ENCODE measurements at places on chromosomes 2 and 18.

- DNase-seq: no peak
Measured at GRCh38 chr18:38421021-38421420, 855.4 kb upstream of the CELF4 start.

DNA sequence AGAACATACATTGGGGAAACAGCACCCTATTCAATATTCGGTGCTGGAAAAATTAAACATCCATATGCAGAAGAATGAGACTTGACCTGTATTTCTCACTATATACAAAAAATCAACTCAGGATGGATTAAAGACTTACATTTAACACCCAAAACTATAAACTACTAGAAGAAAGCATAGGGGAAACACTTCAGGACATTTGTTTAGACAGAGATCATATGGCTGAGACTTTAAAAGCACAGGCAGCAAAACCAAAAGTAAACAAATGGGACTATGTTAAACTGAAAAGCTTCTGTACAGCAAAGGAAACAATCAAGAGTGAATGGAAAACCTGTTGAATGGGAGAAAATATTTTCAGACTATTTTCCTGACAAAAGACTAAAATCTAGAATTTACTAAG is 1694.1 kb upstream of the CELF4 start:
- no peak for DNase-seq

DNA sequence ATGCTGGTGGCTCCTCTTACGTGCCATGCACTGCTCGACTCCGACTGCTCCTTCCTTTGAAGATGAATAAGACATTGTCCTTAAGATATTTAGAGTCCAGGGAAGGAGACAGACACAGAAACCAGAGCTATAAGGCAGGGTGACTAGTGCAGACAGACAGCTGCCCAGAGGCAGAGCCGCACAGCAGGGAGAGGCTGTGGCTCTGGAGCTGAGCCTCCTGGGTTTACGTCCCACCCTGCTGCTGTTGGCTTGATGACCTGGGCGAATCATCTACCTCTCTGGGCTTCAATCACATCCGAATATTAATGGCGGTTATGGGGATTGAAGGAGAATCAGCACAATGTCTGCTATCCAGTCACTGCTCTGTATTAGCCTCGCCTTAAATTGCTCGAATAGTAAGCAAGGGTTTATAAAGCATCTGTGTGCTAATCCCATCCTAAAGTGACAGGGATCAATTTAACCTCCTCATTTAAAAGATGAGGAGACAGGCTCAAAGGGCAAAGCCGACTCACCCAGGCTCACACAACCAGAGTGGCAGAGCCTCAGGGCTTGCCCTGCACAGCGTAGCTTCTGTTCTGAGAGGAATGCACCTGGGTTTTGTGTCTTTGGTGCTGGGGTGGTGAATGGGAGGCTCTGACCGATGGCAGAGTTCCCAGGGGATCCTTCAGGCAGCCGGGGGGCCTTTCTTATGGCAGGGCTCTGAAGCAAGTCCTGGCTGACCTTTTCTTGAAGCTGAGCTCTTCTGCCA is 284.1 kb downstream of the MYCN start:
- DNase-seq: no peak

DNA sequence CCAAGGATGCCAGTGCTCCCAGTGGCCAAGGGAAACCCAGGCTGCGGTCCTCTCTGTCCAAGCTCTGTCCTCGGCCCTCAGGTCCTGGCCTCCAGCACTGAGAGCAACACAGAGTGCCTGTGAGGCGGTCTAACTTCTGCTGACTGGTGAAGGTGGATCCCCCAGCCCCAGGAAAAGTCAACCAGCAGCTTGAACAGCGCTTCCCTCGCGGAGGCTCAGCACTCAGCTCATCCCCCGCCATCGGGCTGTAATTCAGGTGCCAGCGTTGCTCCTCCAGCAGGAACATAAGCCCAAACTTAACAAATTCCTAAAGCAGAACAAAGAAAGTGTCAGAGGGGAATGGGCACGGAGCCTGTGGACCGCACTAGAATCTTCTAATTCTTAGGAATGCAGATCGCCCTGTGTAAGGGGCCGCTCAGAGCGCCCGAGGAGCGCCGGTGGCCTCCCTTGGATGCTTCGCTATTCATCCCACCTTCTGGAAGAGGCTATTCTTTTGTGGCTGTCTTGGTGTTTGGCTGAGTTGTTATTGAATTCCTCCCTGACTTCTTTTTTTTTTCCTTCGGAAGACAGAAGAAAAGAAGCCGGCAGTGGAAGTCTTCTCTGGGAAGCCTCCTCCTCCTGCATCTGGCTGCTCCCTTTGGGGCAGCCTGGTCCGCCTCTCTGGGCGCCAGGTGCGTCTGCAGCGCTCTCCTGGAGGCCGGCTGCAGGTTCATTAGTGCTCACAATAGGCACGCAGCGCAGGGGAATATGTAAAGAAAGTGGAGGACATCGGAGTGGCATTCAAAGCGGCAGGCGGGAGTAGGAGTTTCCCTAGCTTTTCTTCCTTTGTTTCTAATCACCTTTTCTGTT is 905.6 kb downstream of the TSN start:
- DNase-seq: no peak

DNA sequence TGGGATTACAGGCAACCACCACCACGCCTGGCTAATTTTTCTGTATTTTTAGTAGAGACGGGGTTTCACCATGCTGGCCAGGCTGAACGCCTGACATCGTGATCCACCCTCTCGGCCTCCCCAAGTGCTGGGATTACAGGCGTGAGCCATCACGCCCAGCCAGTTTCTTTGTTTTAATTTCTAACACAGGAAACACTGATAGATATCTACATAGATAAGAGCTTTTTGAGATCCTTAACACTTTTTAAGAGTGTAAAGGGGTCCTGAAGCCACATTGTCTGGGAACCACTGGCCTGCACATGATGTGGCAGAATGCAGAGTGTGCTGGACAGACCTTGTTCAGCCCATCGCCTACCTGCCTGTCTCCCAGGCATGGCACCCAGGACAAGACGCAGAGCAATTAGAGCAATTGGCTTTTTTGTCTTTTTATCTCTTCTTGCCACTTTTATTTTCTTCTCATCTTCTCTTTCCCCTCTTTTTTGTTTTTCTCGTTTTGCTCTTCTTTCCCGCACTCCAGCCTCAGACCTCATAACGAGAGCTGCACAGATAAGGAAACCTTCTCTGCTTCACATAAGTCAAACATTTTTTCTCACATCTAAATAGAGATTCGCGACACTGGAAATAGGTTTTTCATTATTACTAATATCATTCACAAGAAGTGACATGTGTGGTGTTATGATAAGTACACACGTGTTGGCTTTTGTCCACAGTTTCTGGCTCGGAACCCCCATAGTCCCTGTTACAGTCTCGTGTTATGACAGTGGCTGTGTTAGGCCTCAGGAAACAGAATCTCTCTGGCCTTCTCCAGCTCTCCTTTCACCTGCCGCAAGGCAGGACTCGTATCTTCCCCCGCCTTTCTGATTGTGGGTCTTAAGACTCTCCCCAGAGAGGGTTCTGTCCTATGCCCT is 25.2 kb upstream of the GPR55 start:
- no peak for DNase-seq

GRCh38 chr2:190701586-190701985 is 52.7 kb downstream of the NAB1 start:
- no peak for DNase-seq

DNA sequence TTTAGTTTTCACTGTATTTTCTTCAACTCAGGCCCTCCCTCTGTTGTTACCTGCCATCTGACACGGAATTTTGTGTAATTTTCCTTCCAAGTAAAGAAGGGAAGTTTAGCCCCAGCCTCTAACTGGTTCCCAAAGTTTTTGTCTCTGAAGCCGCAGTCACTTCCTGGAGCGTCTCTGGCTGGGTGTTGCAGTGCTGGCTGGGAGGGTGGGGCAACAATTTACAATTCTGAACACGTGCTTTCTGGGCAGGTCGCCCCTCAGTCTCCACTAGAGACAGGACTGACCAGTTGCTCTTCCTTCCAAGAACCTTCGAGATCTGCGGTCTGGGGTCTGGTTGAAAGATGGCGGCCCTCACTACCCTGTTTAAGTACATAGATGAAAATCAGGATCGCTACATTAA is 3.5 kb downstream of the CNDP2 start:
- DNase-seq: peak; percentile 70

GRCh38 chr18:30682672-30683071 is 359.9 kb downstream of the DSC3 start:
- DNase-seq: peak; percentile 1

GRCh38 chr2:42848265-42848664 is 55.9 kb upstream of the HAAO start:
- DNase-seq: no peak

DNA sequence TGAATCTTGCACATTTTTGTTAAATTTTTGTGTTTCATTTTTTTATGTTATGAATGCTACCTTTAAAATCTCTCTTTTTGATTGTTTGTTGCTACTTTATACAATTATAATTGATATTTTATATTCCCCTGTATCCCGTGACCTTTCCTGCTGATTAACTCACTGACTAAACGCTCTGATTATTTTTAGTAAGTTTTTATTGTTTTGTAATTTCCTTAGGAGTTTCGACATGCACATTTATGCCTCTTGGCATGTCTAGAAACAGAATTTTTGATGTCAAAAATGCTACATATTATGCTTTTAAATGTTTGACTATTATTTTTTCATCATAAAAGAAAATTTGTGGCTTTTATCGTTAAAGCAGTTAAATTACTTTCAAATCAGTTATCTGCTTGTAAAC is 1131.6 kb upstream of the TMEFF2 start:
- DNase-seq: no peak

- no peak for DNase-seq
Measured at GRCh38 chr2:96754317-96754716, 6.4 kb upstream of the CNNM4 start.

DNA sequence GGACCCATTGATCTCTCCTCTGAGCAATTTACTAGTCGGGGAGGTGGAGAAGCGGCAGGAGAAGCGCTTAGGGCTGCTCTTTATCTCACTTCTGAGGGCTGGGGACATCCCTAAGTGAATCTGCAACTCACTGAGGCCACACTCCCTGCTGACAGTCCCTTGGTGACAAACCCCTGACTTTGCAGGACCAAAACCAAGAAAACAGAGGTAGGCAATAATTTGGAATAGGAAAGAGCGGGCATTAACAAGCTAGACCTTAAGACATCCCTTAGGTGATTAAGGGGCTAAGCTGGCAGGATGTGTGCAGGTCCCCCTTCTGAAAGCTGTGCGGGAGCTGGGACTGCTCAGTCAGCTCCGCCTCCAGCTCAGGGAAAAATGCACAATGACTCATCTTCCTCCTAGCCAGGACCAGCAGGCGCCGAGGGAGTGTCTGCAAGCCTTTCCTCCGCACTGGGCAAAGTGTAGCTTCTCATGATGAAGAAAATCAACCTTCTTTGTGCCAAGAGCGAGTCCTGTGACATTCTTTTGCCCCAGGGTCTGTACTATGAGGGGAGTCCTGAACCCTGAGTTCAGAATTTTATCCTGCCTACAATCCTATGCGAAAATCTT is 63.3 kb downstream of the BOD1L2 start:
- no peak for DNase-seq

DNA sequence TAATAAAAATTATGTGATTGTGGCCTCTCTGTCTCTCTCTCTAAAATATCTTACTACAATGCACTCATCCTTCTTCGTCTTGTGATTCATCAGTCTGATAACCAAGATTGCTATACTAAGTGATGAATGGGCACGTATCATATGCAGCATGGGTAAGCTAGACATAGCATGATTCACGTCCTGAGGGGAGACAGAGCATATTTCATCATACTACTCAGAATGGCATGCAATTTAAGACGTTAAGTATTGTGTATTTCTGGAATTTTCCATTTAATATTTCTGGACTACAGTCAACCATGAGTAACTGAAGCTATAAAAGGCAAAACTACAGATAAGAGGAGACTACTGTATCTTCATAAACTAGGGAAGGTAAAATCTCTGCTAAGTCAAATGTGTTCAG is 97.0 kb upstream of the CD226 start:
- no peak for DNase-seq

GRCh38 chr18:6593142-6593885 is 136.2 kb upstream of the ARHGAP28 start:
- DNase-seq: no peak

- DNase-seq: no peak
Measured at GRCh38 chr18:49756671-49757362, 56.5 kb downstream of the ACAA2 start.

DNA sequence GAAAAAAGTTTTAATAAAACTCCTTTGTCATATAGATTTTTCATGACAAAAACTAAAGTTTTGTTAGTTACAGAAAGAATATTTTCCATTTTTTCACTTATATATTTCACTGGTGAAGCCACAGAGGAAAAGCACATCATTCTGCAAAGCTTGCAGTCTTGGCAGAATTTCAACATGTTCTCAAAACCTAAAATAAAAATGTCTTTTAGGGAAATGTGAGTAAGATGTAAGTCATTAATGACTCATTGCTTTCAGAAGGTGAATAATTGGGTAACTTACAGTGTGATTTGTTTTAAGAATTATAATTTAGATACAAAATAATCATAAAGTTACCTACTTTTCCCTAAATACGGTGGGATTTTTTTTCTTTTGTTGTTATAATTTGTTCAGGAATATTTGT is 43.4 kb upstream of the TNFRSF11A start:
- no peak for DNase-seq

DNA sequence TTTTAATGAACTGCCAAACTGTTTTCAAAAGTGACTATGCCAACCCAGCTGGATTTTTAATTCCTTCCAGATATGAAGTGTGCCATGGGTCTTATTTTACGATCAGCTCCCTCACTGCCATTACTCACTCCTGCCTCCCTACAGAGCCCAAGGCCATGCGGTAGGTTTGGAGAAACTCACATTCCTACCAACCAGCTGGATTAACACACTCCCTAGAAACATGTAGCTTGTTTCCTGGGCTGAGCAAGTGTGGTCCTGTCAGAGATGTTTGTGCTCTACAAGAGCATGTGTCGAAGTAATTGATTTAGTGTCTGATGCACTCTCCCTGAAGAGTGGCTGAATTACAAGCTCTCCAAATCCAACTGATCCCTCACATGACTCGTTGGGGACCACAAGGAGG is 82.5 kb downstream of the SPP2 start:
- no peak for DNase-seq

GRCh38 chr2:121722479-121722878 is 14.2 kb downstream of the NIFK start:
- DNase-seq: no peak

DNA sequence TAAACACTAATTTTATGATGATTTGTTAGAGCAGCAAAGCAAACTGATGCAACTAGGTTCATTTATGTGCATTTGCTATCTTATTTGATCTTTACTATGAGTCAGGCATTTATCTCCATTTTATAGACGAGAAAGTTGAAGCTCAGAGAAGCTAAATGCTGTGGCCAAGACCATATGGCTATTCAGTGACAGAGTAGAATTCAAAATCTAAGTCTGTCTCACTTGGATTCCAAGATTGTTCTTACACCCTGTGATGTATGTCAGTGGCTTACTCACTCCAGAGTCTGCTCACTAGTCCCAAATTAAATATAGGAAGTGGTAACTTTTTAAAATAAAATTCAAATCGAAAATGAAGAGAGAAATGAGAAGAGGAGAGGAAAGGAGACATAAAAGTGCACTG is 114.0 kb upstream of the DDX18 start:
- DNase-seq: no peak

DNA sequence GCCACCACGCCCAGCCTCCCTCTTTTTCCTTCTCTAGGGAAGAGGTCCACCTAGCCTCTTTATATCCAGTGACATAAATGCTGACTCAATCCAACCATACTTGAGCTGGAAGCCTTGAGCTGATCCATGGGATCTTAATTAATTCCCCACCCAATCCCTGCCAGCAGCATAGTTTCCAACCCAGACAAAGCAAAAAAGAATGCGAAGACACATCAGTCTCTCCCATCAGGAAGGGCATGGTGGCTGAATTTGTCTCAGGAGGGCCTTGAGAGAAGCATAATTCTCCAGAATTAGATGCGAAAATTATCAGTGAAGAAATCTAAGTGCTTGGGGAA is 22.5 kb downstream of the CASP10 start:
- DNase-seq: no peak

- no peak for DNase-seq
Measured at GRCh38 chr2:210302326-210302725, 12.6 kb downstream of the MYL1 start.
